ENCODE measurements at places on chromosomes 12 and 14.

DNA sequence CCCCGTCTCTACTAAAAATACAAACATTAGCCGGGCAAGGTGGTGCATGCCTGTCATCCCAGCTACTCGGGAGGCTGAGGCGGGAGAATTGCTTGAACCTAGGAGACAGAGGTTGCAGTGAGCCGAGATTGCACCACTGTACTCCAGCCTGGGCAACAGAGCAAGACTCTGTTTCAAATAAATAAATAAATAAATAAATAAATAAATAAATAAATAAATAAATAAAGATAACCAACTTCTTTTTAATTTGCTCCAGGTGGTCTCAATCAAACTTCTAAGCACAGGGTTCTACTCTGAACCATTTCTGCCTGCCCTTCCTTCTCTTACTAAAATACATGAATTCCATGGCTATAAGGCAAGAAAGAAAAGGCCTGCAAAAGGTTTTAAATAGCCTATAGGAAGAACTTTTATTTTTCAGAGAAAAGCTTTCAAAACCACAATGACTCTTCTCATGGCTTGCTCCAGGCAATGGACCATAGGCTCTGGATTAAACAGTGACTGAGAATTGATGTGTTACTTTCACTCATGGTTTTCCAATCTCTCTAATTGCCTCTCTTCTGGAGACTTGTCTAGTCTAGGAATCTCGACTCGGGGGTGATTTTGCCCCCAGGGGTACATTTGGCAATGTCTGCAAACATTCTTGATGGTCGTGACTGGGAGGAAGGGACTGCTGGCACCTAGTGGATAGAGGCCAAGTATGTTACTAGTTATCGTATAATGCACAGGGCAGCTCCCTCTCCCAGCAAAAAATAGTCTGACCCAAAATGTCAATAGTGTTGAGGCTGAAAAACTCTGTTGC is 14.4 kb downstream of the IGF1 start:
- no peak for DNase-seq

DNA sequence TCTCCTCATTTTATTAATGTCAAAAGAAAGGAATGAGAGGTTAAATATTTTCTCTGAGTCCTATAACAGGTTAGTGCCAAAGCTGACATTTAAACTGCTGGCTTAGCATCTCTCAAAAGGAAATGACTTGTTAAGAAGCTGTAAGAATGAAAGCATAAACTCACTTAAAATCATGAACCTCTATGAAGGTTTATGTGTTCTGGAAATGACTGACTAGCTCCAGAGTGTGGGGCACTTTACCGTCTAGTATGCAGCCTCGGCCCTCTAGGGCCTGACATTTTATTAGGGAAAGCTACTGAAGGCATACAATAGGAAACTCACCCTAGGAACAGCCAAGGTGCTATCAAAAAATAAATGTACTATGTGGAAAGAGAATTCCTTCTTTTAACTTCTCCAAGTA is 35.1 kb downstream of the SPX start:
- no peak for DNase-seq

- DNase-seq = no peak
Measured at GRCh38 chr12:116390401-116391335, 113.2 kb upstream of the MED13L start.

- DNase-seq = no peak
Measured at GRCh38 chr12:84656705-84657104, 255.9 kb downstream of the SLC6A15 start.

GRCh38 chr14:90612801-90613200 is 203.4 kb downstream of the TTC7B start:
- DNase-seq = no peak

GRCh38 chr12:107356266-107356936 is 263.1 kb upstream of the CRY1 start:
- no peak for DNase-seq

GRCh38 chr12:3683670-3684069 is 69.2 kb downstream of the CRACR2A start:
- no peak for DNase-seq

DNA sequence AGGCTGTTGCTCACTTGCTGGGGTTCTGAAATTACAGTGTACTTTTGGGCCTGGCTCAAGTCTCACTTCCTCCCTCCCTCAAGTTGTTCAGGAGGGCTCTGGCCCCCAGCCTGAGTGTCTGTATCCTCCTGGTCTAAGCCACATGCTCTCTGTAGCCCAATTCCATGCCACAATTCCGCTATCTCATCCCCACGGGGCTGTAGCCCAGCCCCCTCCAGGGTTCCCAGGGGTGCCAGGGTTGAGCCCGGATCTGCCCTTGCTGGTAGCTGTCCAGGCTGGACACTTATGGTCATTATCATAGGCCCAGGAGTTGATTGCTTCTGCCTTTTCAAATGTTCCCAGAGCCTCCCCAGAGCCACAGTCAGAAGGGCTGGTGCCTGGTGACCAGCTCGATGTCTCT is 65.3 kb downstream of the PRIMA1 start:
- DNase-seq = no peak

GRCh38 chr14:93702946-93703345 is 85.3 kb downstream of the PRIMA1 start:
- no peak for DNase-seq

DNA sequence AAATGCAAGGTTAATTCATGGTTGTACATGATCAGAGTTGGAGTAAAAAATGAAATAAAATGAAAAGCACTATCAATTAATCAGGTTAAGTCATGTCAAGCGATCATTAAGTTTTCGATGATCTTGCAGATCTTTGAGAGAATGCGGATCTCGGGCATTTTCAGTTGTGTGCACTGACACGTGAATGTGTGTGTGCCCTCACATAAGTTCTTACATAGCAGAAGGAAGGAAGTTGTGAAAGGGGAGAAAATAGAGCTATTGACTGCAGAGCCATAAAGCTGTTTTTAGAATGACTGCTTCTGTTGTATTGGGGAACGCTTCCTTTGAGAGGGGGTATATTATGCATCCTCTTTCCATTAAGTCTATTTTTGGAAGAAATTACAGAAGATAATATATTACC is 101.3 kb downstream of the HMGA2 start:
- no peak for DNase-seq

GRCh38 chr12:62297321-62297720 is 37.1 kb downstream of the USP15 start:
- DNase-seq = no peak

GRCh38 chr12:42482748-42483520 is 106.6 kb downstream of the PRICKLE1 start:
- peak; percentile 65 for DNase-seq

DNA sequence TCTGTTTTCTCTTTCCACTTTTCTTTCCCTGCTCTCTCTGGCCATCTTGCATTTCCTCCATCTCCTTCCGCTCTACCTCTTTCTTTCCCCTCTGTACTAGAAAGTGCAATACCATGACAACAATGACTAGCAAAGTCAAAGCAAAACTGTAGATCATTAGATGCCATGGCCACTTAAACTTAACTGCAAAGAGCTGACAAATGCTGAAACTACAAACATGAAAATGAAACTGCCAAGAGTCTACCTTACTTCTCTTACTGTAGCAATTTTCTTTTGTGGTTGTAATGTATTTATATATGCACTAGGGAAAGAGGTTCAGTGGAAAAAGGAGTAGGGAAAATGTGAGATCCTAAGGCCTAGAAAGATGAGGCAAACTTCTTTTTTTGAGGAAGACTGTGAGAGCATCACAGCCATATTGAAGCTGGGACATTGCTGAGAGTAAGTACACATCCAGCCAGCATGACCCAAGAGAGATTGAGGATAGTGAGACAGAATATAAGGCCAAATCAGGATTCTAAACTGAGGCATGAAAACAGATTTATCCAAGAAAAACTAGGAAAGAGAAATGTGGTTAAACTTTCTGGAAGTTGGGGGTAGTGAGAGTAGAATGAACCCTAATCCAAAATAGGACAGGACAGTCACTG is 276.6 kb upstream of the NAV3 start:
- DNase-seq = no peak

- DNase-seq = no peak
Measured at GRCh38 chr12:24697769-24698168, 251.1 kb downstream of the BCAT1 start.

DNA sequence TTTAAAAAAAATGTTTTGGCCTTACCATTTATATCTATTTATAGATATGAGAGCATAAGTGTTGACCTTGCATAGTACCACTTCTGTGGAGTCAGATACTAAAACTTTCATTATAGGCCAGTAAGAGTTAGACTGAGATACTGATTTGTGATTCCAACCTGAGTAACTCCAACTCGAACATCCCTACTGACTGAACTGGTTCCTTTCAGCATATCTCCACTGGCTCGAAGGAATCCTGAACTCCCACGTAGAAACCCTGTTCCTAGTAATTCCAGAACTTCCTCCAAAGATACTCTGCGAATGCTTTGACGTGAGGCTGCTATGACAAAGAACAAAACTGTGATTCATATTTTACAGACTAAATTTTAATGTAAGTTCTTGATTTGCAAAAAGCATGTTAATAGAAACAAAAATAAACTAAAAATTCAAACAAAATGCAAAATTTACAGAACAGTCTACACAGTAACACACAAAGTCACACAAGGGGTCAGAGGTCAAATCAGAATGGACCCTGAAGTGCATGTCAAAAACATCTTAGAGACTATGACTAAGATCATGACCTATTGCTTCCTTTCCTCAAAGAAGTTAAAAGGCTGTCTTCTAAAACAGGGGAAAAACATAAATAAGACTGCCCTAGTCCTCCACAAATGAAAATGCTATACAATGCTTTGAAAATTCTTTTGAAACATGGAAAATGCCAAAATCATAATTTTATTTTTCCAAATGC is 31.5 kb downstream of the HEATR5A start:
- DNase-seq = no peak

DNA sequence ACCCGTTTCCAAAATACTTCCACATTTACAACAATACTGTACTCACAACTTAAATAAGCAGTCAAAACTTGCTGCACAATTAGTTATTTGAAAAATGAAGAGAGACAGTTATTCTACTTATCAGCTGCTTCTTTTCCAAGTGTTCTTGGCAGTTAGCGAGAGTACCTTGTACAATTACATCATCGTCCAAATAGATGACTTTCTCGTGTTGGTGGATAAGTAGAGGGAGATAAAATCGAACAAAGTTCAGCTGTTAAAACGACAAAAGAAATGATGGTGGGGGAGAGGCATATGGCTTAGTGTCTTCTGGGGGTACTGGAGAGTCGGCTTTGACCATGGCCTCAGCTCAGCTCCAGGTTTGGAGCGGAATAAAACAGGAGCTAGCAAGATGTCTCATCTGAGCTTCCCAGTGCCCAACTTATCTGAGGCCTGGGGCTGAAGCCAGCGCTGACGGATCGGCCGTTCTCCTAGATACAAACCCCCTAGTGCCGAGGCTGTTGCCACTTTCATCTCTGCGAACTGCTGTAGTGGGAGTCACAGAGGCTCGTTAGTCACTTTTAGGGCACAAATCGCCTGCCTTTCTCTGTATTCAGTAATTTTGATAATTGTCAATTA is 31.7 kb downstream of the TDG start:
- DNase-seq = no peak

DNA sequence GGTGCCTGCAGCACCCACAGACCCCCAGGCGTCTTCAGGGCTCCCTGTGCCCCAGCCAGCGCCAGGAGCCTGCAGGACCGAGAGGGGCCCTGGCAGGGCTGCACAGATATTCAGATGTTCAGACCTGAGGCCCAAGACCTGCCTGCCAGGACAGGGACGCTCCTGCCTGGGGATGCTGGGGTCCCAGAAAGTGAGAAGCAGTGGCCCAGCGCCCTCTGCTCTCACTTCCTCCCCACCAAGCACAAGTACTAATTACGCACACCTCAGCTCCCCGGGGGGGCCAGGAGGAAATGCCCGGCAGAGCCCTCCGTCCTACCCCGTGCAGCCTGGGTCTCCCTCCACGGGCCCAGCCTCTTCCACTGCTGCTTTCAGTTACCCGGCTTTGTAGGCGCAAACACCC is 28.8 kb upstream of the INF2 start:
- DNase-seq = no peak

DNA sequence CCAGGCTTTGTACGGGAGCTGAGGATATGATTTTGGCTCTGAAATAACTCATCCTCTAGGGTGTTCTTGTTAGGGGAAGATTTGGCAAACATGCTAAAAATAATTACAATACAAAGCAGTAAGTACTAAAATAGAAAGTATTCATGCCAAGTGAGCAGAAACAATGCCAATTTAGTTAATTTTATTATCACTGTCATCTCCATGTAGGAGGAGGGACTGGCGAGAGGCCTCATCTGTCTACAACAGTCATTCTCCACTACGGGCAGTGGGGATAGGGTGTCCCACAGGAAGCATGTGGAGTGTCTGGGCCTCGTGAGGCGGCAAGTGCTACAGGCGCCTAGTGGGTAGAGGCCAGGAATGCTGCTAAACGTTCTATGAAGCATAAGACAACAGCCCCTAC is 3.3 kb downstream of the ISM2 start:
- no peak for DNase-seq

DNA sequence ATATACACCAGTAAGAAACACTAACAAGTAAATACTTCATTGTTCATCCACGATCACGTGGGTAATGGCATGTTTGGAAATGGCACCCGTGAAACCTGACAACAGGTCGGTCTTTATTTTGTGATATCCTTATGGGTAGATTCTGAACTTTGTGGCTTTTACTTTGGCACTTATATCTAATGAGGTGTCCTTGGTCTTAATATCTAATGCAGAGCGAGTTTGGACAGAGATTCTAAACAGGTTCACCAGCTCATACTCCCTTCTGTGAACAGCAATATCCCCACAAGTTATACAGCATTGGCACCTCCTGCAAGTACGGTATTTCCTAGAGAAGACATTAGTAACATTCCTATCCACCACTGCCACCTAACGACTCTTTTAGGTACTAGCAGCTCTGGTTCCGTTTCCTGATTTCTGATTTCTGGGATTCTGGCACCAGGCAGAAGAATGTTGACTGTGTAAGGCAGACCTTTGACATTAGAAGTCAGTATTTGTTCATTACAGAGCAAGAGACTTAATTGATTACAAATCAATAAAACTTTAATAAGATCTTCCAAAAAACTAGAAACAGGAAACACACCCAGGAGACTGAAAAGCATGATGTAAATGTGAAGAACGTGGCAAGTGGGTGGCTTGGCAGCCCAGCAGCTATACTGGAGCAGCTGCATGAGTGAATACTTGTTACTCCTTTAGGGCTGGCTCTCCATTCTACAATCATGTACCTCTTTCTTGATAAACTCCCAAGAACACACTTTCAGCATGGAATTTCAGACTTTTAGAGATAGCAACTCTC is 2.5 kb downstream of the ANG start:
- peak; percentile 84 for DNase-seq

- no peak for DNase-seq
Measured at GRCh38 chr12:1916371-1917171, 1.9 kb downstream of the CACNA2D4 start.

- no peak for DNase-seq
Measured at GRCh38 chr12:56645201-56645716, 525 bp downstream of the ATP5F1B start.

DNA sequence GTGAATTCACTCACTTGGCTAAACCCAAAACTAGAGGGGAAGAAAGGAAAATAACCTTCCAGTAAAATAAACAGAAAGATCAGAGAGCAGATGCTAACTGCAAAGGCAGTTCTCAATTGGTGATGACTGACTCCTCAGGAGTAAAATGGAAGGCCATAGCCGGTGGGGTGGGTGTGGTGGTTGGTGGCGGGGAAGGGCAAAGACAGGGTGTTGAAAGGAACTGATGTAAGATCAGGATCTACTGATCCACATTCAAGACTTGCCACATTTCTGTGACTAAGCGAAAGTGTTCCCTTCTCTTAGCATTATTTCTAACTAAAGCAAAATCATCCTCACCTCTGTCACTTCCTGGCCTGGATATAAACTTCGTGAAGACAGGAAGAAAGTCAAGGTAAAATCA is 26.3 kb upstream of the TC2N start:
- DNase-seq = no peak

Data from NCI-H748 treated with DMSO at 0.1 percent for 48 hours (cell line).